Iris pigment epithelial cell (primary cell): ENCODE measurements at places on chromosomes 2 and 18.

GRCh38 chr2:100998235-100998573 lies 3.9 kb upstream of the RPL31 start:
- DNase-seq = no peak

DNA sequence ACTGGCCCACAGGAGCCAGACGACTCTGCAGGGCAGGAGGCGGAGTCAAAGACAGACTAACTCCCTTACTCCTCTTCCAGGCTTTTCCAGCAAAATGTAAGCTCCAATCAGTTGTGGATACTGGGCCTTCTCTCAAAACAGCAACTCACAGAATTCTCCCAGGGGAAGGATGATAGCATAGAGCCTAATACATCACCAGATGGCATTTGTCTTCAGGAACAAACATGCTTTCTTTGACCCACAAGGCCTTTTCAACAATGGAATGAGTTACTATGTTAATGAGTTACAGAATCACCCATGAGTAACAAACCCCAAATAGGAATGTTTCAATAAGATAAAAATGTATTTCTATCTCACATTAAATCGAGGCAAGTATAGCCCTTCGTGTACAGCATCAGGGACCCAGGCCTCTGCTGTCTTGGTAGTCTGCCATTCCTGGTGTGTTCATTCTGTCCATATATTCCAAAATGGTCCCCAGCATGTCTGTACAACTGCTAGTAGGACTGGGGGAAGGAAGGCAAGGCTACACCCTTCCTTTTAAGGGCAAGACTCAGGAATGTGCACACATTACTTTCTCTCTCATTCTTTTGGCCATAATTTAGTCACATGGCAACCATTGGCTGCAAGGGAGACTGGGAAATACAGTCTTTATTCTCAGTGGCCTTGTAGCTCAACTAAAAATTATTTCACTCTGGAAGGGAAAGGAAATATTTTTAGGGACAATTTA lies 76.4 kb downstream of the BOD1L2 start:
- no peak for DNase-seq

DNA sequence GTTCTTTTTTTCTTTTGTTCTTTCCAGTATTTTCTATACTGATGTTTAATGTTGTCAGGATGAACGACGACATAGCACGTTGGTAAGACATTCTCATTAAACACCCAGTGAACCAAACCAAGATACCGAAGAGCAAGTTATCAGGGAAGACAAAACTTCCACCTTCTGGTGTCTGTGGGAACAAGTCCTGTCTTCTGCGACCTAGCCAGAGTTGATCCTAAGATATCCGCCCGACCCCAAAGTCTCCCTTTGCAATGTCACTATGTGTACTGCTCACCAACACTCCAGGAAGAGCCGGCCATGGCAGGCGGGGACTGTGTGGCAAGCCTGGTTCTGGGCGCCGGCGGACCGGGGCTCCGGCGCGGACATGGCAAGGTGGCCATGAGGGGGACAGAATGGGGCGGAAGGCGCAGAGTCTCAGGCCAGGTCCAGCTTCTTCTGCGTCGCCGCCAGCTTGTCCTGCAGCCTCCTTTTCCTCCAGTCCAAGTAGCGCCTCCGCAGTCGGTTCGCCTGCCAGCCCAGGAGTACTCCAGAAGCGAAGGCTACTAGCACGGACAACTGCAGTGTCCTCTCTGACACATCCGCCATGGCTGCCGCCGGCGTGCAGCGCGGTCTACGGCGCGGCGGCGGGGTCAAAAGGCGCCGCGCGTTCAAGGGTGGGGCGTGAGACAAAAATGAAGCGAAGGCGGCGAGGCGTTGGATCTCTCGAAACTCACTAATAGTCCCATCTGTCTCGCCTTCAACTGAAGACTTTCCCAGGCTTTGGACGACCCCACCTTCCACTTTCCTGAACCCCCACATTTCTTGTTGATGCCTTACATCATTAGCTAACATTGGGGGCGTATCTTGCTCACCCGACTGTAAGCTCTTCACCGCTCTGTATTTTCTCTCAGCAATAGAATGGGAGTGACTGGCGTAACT lies at the start of gene MTLN:
MTLN (minus strand) TSS at position 610 of the 921 bp plus-strand sequence; CDS start at position 588, 22 bp downstream.
- peak; percentile 70 for DNase-seq

DNA sequence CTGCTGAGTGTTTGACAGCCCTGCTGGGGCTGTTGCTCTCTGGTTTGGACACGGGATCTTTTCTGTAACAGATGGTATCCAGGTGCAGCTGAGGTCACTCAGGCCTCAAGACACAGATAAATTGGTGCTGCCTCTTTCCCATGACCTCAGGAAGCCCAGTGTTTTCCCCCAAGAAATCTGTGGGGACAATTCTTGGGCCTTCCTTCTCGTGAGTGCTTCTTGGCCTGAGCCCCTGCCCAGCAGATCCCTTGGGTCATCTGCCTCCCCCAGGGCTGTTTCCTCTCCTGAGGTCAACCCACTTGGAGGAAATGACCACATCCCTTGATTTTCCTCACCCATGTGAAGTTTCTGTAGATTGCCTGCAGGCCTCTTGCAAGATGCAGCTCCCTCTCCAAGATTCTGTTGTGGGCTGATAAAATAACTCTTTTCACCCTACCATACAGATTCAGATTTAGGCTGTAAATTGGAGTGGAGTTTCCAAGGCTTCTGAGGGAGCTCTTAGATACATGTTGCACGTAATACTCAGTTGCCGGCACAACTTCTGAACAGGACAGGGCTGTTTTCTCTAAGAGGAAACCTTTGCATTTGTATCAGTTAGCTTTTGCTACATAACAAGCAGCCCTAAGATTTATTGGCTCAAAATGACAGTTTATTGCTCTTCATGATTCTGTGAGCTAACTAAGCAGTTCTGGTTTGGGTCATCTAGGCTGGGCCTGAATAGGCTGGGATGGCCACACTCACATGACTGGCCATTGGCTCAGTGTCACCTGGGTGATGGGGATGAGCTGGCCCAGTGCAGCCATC lies 13.1 kb downstream of the ZAP70 start:
- no peak for DNase-seq

GRCh38 chr2:177474998-177475397 lies 82.4 kb downstream of the AGPS start:
- peak; percentile 73 for DNase-seq
